ENCODE measurements at places on chromosomes 13 and 19. TPM values are rescaled to one million over a fixed set of nuclear protein-coding genes. Genes with fewer than 3 reads are reported as not detected.

The GIPC3 gene
- total RNA-seq: 0.09 TPM

The PRTN3 gene
- total RNA-seq: 0.82 TPM

The OVOL3 gene
- not detected for total RNA-seq

The ARHGAP35 gene
- 79.0 TPM for total RNA-seq

The RPS28 gene
- 105 TPM for total RNA-seq

The SIAH3 gene
- 18.0 TPM for total RNA-seq

- DNase-seq: no peak
Measured at GRCh38 chr13:44795176-44795575, 194.1 kb downstream of the NUFIP1 start.
